ENCODE measurements at places on chromosomes 1 and 21.

DNA sequence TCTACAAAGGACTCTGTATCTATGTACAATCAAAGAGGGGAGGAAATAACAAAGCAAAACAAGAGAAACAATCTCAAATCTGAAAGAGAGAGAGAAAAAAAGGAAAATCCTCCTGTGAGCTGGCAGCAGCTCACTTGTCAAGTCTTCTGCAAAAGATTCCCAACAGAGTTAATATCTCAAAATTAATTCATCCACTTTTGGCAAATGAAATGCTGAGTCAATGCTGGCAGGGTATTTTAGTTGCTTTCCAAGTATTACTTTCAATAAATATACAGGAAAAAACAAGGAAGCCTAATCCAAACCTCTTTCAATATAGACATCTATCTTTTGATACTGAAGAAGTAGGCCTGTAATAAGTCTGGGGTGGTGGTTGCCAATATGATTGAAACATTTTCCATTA lies 613.9 kb upstream of the NEGR1 start:
- no peak for DNase-seq

DNA sequence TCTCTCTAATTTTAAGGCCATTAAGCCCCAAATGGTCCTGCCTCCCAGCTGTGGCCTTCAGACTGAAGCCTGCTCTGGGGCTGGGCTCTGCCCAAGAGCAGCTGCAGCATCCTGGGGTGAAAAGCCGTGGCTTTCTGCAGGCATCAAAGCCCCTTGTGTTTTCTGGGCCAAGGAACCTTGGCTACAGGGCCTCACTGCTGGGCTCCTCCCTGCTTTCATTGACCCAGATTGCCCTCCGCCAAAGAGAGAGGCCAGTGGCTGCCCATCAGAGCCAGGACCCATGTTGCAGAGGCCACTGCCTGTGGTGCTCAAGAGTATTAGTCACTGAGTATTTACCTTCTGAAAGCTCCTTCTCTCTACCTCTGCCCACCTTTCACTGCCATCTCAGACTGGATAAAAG lies 1.6 kb downstream of the ZNF648 start:
- no peak for DNase-seq

- DNase-seq, result peak; percentile 70
Observed at GRCh38 chr1:205484985-205485967, 19.2 kb upstream of the CDK18 start.

DNA sequence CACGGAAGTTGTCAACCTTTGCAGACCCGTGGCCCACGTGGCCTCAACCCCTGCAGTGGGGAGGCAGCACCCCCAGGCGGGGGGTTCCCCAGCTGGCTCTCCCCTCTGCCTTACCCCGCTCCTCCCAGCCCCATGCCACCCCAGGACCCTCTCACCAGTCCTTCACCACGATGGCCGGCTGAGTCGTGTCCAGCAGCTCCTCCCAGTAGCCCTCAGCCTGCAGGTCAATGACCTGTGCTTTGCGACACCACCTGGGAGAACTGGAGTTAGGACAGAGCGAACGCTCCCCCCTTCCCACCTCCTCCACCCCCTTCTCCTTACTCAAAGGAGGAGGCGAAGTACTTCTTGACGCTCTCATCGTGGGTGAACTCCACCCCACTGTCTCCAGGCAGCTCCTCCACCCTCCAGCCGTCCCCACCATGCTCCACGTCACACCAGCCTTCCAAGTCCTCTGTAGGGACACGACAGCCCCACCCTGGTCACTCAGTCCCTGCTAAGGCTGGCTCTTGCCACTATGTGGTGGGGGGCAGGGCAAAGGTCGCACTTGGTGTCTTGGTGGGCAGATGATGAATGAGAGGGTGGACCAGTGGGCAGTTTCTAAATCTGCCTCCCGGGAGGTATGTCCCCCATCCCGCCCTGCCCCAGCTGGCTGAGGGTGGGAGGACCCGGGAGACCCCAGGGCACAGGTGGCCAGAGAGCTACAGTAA lies 4.5 kb downstream of the FBXO2 start:
- no peak for DNase-seq

DNA sequence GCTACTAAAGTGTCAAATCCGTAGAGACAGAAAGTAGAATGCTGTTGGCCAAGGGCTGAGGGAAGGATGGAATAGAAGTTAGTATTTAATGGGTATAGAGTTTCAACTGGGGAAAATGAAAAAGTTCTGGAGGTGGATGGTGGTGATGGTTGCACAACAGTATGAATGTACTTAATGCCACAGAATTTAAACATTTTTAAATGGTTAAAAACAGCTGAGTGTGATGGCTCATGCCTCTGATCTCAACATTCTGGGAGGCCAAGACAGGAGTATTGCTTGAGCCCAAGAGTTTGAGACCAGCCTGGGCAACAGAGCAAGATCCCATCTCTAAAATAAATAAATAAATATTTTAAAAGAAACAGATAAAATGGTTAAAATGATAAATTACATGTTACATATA lies 44.5 kb downstream of the PIK3R3 start:
- no peak for DNase-seq

DNA sequence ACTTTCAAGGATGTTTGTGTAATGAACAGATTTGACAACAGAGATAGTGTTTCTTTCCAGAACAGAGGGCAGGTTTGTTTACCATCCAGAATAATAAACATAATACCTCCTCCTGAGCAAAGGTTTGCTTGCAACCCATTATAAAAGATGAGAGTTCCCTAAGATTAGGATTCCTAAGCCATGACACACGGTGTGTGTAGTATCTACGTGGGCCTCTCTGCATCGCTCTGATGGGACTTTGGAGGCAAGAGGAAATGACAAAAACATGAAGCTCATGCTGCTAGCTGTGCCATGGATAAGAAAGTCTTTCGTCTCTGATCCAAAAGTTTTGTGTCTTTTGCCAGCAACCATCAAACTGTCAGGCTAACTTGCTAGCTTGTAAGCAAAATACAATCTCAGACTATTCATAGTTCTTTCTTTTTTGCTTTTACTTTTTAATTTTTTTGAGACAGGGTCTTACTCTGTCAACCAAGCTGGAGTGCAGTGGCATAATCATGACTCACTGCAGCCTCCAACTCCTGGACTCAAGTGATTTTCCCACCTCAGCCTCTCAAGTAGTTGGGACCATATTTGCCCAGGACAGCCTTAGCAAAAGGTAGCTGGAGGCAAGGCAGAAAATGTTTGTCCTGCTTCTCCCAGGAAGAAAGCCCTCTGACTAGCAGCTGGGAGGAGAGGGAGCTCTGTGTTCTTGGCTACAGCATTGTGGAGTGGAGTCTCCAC lies 81.1 kb downstream of the LHX4 start:
- DNase-seq, result no peak

- DNase-seq, result no peak
Observed at GRCh38 chr1:64404202-64404601, 65.7 kb upstream of the CACHD1 start.

- peak; percentile 95 for DNase-seq
Observed at GRCh38 chr1:201715801-201716741, 112.9 kb upstream of the IPO9 start.

GRCh38 chr1:230251644-230252191 lies 174.4 kb downstream of the PGBD5 start:
- DNase-seq, result no peak

- DNase-seq, result no peak
Observed at GRCh38 chr1:173137107-173137706, 69.9 kb downstream of the TNFSF4 start.

- no peak for DNase-seq
Observed at GRCh38 chr1:227560393-227561173, 2.8 kb upstream of the ZNF678 start.

- DNase-seq, result no peak
Observed at GRCh38 chr1:191368891-191369654, 789.2 kb upstream of the RGS18 start.

GRCh38 chr1:23566304-23566703 lies 7.0 kb upstream of the ID3 start:
- no peak for DNase-seq

DNA sequence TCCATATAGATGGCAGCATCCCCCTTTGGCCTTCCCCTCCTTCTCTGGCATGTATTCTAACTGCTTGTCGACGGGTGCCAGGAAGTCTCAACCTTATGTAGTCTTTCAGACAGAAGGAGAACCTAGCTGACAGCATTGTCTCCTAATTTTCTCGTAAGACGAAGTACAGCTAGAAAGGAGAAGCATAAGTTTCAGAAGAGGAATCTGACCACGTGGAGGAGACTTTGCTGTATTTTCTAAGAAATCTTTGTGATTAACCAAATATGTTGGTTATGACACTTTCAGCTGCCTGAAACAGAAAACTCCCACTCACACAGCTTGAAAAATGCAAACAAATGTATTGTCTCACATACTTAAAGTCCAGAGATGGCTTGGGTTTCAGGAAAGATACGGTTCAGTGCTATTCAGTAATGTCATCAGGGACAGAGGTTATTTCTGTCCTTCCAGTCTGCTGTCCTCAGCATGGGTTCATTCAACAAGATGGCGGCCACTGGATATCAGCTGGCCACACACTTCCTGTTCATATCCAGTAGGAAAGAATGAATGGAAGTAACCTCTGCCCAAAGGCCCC lies 109.5 kb upstream of the ZNF648 start:
- DNase-seq, result peak; percentile 96

DNA sequence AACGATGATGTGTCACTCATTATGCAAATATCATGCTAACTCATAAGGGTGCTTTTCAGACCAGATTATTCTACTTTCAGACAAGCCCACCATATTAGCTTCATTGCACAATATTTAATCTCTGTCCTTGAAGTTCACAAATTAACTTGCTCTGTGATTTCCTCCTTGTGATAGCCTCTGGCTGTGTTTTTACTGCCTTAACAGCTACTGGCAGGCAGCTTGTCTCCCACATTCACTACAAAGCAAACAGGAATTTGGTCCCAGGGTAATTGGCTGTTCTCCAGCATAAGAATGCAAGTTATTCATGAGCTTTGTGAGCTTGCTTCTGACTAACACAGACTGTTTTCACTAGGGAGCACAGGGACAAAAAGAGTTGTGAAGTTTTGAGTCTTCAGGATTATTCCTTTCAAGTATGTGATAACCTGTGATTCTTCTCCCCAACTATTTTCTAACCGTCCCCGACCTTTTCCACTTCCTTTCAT lies 87.9 kb upstream of the HMCN1 start:
- no peak for DNase-seq

DNA sequence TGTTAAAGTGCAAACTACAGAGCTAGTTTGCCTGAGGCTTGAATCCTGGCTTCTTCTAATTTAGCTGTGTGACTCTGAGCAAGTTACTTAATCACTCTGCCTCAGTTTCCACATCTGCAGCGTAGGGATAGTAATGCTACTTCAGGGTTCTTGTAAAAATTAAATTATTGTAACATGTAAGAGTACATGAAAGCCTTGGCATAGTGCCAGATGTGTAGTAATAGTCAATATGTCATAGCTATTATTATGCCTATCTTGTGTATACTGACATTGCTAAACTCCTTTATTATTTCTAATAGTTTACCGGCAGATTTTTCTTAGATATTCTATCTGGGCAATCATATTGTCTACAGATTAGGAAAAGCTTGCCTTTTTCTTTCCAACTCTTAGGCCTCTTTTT lies 6.8 kb upstream of the TADA1 start:
- DNase-seq, result no peak

GRCh38 chr1:231155808-231156207 lies 6.0 kb upstream of the TRIM67 start:
- no peak for DNase-seq

DNA sequence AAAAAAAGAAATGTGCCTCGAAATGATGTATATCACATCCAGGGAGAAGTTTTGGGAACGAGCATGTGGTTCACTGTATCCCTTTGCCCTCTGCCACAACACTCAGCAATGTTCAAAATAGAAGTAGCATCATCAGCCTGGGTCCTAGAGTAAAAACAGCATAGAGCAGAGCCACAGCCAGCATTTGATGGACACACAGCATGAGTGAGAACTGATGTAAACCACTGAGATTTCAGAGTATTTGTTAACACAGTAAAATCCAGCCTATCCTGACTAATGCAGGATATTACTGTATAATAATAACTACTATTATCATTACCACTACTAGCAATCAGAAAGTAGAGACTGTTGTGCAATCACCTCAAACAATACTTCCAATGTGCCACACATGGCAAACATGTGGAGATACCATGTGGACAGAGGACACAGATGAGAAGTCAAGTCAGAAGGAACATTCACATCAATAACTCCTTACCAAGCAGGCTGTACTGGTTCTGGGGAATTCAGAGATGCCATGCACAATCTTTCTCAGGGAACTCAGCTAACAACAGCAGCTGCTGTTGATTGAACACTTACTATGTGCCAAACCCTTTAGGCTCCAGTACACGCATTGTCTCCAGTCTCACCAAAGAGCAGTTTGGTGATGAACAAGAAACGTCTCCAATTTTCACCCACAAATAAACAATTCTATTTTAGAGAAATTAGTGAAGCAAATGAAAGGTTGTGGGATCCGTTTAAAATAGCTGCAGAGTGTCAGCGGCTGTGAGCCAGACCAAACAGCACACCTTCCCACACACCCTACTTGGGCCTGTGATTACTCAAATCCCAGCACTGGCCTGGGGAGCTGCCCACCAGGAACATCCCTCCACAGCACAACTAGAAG lies 16.6 kb upstream of the GFI1 start:
- DNase-seq, result no peak

GRCh38 chr21:46153247-46154154 lies 1.9 kb downstream of the FTCD start:
- no peak for DNase-seq

- no peak for DNase-seq
Observed at GRCh38 chr1:24257373-24257772, 61.8 kb upstream of the GRHL3 start.

GRCh38 chr1:176149939-176150807 lies 56.9 kb downstream of the COP1 start:
- no peak for DNase-seq

DNA sequence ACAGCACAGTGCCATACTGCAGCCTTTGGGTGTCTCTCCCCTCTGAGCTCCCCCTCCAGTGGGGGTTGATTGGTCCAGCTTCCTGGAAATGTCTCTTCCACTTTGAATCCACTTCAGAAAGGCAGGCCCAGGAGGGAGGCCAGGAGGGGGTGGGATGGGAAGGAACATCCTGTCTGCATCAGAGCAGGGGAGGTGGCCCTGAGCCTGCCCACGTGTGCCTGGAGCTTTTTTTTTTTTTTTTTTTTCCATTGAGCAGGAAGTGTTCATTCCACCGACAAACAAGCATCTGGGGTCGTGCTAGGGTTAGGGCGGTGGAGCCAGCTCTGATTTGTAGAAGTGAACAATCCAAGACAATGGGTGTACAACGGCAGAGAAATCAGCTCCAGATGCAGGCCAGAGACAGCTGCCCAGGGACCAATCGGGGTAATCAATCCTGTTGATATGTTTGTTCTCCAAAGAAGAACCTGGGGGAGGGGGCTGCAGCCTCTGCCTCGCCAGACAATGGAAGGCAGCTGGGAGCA lies 93.3 kb downstream of the SSBP3 start:
- DNase-seq, result no peak

Data from inflammatory macrophage (primary cell).